ENCODE measurements at places on chromosomes 2 and 18. TPM values are rescaled to one million over a fixed set of nuclear protein-coding genes. Genes with fewer than 3 reads are reported as not detected.

GRCh38 chr2:156147594-156148330, 184.8 kb downstream of the NR4A2 start:
- no peaks in the 10 kb centered on the region for H3K36me3 ChIP-seq
- no peaks in the 10 kb centered on the region for H3K27me3 ChIP-seq
- no peak for DNase-seq

- H3K27me3 ChIP-seq = no peaks in the 10 kb centered on the region
- H3K4me3 ChIP-seq = no peak overlapping the region
- DNase-seq = no peak
These were observed 10.9 kb downstream of the UXS1 start for GRCh38 chr2:106183101-106183696.

GRCh38 chr2:209519906-209520305, 96.1 kb downstream of the MAP2 start:
- no peaks in the 10 kb centered on the region for H3K4me1 ChIP-seq
- no peak for DNase-seq
- no peak overlapping the region for H3K27ac ChIP-seq
- H3K36me3 ChIP-seq = no peaks in the 10 kb centered on the region

DNA sequence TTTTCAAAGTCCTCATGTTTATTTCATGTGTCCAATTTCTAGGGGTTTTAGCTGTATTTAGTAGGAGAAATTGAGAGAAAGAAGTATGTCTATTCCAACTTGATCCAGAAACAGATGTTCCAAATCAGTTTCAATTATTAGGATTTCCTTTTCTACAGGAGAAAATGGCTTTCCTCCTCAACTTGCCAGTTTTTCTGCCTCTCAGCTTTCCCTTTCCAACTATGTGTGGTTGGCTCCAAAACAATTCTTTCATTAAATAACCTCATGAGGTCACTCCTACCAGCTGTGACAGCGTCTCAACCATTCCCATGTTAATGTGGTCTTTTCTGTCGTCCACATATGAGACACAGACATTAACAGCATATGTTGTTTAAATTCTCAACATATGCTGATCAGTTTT, 13.1 kb downstream of the XIRP2 start:
- no peak overlapping the region for H3K4me3 ChIP-seq
- H3K4me1 ChIP-seq = no peaks in the 10 kb centered on the region
- DNase-seq = no peak
- no peaks in the 10 kb centered on the region for H3K36me3 ChIP-seq
- H3K27me3 ChIP-seq = no peaks in the 10 kb centered on the region
- no peak overlapping the region for H3K27ac ChIP-seq

DNA sequence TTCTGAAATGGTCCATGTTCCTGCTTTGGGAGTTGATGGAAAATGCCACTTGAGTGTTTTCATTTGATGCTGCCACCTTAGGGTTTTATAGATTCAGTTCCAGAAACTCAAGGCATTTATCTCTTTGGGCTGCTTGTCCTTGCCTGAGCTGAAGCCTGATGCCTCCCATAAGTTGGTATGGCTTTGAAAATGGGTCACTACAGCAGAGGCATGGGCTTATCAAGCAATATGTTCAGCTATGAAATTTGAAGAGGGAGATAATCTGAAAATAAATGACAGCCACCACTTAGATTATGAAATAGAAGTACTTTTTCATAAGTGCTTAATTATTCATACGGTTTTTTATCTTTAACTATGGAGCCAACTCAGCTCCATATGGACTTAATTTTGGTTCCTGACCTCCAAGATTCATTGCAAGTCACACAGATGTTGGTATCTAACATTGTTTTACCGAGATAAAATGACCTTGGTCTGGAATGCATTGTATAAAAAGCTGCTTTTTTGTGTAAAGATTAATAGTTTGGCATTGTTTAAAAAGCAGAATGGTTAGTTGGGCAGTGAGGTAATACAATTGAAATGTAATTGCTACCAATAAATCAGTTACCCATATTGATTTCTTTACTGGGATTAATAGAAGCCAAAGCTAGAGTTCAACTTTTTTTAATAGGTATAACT, 4.5 kb downstream of the SLC14A1 start:
- H3K27ac ChIP-seq = no peak overlapping the region
- no peaks in the 10 kb centered on the region for H3K4me1 ChIP-seq
- no peak overlapping the region for H3K4me3 ChIP-seq
- no peak for DNase-seq

GRCh38 chr2:213010106-213010779, 141.2 kb downstream of the IKZF2 start:
- no peaks in the 10 kb centered on the region for H3K27me3 ChIP-seq
- no peaks in the 10 kb centered on the region for H3K4me1 ChIP-seq
- H3K4me3 ChIP-seq = no peak overlapping the region

DNA sequence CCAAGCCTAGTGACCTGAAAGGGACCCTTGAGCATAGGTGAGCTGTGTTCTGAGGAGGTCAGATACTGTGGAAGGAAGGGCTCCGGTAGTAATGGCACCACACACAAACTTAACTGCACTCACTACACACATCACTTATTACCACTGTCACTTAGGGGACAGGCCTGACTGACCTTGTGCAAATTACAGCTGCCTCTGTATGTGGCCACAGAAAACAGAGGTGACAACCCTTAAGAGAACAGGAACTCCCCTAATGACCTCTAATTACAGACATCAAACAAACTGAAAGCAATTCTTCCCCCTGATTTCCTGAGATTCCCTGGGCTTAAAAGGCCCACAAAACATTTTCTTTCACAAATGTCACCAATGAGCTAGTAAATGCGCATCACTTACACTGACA, 360.6 kb downstream of the RND3 start:
- H3K4me3 ChIP-seq = no peak overlapping the region
- DNase-seq = no peak
- H3K4me1 ChIP-seq = peaks cover 9% of the 10 kb centered on the region

DNA sequence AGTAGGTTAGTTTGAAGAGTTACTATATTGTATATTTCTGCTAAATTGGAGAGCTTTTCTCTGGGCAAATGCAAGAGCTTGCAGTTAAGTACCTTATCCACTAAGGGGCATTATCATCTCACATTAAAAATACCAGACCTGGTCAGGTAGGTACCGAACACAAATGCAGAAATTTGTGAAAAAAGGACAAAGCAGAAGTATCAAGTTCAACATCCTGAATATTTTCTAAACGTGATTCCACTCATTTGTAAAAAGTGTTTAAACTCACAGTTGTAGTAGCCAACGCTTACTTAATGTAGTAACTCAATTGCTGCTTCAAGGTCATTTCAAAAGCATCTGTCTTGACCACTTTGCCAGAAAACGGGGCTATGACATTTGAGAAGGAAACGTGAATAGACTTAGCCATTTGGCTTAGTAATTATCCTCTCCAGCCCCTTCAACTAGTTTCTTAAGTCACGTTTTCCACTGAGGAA, 52.1 kb downstream of the CYRIA start:
- peaks cover 6% of the 10 kb centered on the region for H3K4me1 ChIP-seq
- H3K27ac ChIP-seq = no peak overlapping the region
- H3K36me3 ChIP-seq = no peaks in the 10 kb centered on the region
- no peak overlapping the region for H3K4me3 ChIP-seq

GRCh38 chr2:183998041-183998796, 600.1 kb upstream of the ZNF804A start:
- no peak for DNase-seq
- no peaks in the 10 kb centered on the region for H3K27me3 ChIP-seq

DNA sequence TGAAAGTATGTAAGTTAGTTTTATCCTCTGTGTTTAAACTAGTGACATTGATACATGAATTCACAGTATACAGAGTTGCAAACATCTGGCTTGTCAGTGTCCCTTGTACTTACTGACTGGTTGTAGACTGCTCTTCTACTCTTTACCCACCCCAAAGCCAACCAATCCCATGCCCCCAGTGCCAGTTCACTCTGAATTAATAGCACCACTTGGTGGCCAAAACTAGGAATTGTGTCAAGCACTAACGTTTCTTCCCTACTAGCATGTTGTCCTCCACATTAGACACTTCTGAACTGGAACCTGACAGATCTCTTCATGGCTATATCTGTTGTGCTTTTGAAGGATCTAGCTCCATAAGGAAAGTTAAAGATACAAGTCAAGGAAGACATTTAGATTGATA, 27.2 kb upstream of the OTX1 start:
- H3K4me3 ChIP-seq = no peak overlapping the region
- no peaks in the 10 kb centered on the region for H3K27me3 ChIP-seq
- H3K27ac ChIP-seq = no peak overlapping the region

HMSD gene
- total RNA-seq = 0.28 TPM

FTCDNL1 gene
- total RNA-seq = 2.1 TPM

CRYGC gene
- not detected for total RNA-seq

GAL3ST2 gene
- 0.23 TPM for total RNA-seq

SP3 gene
- total RNA-seq = 55.4 TPM
